Stimulated activated CD8-positive, alpha-beta memory T cell treated with anti-CD3 and anti-CD28 coated beads, Interleukin-7, amount 100 ng/mL, for 1 hour (primary cell): ENCODE measurements at places on chromosomes 1 and 21.

GRCh38 chr1:117093870-117094621, 27.5 kb downstream of the TRIM45 start:
- DNase-seq = no peak

GRCh38 chr21:31660591-31660990, 1.1 kb downstream of the SOD1 start:
- DNase-seq = no peak

DNA sequence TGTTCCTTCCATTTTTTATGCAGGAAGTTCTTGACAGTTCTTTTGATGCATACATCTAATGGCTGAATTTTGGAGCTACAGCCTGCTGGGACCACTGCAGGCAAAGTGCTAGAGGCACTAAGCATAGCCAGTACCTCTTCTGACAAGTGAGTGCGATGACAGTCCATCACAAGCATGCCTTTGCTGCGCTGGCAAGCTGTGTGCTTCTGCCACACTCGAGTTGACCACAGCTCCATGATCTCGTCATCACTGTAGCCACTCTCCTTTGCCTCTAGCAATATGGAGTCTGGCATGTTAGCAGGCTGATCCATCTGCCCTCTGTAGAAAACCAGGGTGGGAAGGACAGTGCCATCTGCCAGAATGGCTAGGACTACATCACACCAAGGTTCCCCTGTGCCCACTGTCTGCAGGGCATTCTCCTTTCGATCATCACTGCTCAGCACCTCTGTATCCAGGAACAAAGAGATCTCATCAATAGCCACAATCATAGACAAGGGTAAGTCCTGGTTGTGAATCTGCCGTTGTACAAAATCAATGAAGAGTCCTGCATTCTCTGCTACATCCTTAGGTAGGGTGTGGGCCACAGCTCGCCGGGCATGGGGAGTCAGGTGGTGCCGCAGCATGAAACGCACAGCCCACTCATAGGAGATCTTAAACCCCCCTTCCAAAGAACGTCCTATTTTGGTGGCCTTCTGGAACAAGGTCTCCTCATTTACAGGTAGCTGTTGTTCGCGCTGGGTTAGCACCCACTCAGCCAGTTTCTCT, 6.0 kb downstream of the PSMB4 start:
- DNase-seq = no peak

DNA sequence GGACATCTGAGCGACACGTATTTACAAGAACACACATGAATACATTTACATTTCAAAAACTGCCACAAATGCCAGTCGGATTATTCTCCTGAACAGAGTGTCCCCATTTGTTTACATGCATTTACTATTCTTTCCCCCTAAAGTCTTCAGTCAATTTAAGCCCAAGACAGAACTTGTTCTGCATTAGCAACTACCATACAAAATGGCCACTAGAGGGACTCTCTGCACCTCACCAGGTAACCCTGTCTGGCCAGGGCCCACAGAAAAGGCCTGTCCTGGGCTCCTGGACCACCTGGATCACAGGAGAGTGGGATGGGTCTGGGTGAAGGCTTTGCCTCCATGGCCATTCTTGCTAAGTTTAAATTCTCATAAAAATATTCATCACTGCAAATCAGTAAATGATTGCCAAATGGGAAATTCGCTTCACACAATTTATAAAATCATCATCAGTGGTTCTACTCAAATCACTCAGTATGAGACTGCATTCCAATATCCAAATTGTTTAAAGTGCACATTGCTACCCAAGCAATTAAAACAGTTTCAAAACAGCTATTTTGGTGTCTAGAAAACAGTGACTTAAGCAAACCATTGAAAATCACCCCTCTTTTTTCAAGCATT, 12.5 kb upstream of the GUCA2A start:
- DNase-seq = no peak

DNA sequence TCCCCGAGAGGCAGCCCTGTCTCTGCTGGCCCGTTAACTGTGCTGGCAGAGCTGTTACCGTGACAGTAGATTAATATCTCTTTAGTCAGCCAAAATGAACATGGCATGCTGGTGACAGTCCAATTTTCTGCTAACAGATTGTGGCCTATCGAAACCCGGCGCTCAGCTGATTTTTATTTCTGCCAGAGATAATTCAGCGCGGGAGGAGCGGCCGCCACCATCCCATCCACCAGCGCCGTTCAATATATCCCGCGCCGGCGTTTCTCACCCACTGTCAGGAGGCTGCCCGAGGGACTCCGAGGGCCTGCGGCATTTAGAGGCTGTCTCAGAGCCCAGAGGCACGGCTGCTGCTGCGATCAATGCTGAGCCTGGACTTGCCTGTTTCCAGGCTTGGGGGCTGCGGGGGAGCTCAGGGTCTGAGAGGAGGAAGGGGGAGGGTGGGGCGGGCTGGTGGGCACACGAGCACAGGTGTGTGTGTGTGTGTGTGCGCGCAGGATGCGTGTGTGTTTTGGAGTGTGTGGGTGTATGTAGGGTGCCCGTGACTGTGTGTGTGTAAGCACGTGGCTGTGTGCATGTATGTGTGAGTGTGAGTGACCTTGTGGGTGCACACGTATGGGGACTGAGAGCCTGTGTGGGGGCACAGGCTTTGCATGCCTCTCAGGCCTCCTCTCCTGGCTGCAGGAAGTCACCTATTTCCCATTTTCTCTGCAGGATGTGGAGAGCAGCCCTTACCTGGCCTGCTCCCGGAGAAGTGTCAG, 109.7 kb upstream of the ACTRT2 start:
- no peak for DNase-seq
